Activated T-cell treated with anti-CD3 and anti-CD28 coated beads for 24 hours (primary cell): ENCODE measurements at places on chromosomes 11 and 22.

DNA sequence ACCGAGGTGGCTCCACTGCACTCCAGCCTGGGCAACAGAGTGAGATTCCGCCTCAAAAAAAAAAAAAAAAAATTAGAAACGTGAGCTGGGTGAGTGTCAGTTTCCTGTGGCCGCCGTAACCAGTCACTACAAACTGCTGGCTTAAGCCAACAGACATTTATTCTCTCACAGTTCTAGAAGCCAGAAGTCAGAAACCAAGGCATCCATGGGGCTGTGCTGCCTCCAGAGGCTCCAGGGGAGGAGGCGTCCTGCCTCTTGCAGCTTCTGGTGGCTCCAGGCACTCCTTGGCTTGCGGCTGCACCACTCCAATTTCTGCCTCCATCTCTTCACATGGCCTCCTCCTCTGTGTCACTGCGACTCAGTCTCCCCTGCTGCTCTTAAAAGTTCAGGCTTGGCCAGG lies 11.1 kb upstream of the KIAA0930 start:
- no peak for DNase-seq

DNA sequence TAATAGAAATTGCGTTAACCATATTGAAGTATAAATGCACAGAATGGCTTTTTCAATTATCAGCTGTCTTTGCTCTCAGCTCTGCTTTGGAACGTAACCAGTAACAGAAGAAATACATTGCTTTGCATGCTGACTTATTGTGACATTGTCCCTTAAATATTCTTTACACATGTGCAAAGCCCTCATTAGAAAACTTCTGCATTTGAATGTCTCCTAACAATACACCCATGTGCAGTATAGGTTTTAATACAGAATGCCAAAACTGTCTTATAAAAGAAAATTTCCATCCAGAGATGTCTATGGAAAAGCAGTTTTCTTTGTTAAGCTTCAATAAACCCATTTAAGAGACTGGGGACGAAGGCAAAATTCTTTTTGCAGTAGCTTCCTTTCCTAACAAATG lies 560.3 kb upstream of the CHORDC1 start:
- no peak for DNase-seq

DNA sequence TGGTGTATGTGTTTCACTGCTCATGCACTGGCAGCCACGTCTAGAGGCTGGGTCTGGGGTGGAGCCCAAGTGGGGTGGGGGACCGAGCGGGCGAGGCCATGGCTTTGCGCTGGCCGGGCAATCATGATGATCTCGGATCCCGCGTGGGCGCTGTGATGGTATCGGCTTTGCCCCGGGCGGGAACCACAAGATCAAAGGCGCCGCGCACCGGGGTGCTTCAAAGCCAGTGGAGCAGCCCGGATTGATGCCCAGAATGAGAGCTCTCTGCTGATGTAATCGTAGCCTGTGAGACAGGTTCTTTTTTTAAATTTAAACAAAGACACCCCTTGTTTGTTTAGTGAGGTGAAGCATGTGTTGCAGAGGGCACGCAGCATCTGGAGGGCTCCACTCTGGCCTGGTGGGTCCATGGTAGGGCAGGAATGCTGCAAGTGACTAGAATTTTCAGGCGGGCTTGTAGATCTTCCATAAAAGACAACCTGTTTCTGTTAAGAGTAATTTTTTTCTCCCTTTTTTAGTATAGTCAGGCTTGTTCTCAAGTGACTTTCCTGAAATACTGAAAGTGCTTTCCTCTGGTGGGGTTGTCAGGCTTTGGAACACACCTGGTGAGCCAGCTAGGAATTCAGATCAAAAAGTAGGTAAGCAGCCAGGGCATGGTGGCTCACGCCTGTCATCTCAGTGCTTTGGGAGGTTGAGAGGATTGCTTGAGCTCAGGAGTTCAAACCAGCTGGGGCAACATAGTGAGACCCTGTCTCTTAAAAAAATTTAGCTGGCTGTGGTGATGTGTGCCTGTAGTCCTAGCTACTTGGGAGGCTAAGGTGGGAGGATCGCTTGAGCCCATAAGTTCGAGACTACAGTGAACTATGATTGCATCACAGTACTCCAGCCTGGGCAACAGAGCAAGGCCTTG lies 40.7 kb downstream of the ZNRF3 start:
- DNase-seq: no peak

DNA sequence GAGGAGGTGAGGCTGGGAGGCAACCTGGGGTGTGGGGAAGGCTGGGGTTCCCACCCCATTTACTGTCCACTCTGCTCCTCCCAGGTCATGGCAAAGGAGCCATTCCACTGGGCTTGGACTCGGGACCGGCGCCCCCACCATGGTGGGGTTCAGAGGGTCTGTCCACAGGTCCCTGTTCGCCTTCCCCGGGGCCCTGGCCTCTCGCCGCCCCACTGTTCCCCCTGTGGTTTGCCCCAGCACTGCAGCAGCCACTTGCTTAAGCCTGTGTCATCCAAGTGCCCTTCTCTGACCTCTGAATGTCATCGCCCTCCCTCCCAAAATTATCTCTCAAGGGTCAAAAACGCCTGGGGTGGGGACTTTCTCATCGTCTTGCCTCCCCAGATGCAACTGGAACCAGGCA lies 2.6 kb downstream of the SPDYC start:
- no peak for DNase-seq
